Stimulated activated CD4-positive, alpha-beta T cell treated with anti-CD3 and anti-CD28 coated beads, Interleukin-4, amount 100 ng/mL, for 24 hours (primary cell): ENCODE measurements at places on chromosomes 16 and 17.

- DNase-seq = no peak
Measured at GRCh38 chr17:21176773-21177395, 37.1 kb downstream of the TMEM11 start.

- DNase-seq = no peak
Measured at GRCh38 chr16:1432388-1433262, 1.7 kb downstream of the PERCC1 start.

- DNase-seq = no peak
Measured at GRCh38 chr16:90081606-90081970, 4.5 kb upstream of the PRDM7 start.

DNA sequence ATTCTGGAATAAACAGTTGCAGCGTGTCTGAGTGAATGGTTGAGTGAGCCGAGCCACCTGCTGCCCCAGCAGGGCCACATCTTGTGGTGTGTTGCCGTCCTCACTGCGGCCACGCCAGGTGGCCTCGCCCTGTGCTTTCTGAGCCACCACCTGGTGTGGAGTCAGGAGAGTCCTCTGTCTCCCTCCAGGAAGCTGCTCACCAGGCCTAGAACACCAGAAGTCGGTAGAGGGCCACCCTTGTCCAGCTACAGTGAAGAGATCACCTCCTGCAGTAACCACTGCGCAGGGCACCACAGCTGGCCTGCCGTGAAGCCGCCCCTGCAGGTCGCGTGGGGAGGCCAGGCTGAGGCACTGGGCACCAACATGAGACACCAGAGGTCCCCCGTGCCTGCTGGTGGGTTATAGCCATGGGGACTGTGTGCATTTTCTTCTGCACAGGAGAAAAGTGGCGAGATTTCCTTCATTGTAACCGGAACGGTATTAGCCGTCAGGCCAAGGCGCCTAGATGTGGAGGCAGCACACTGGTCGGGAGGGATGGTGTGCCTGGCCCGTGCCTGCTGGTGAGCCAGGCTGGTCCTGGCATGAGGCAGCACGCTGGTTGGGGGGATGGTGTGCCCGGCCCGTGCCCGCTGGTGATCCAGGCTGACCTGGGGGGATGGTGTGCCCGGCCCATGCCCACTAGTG lies 28.9 kb upstream of the FOXK2 start:
- no peak for DNase-seq

GRCh38 chr17:44210342-44211192 lies 8.9 kb downstream of the UBTF start:
- DNase-seq = peak; percentile 90

DNA sequence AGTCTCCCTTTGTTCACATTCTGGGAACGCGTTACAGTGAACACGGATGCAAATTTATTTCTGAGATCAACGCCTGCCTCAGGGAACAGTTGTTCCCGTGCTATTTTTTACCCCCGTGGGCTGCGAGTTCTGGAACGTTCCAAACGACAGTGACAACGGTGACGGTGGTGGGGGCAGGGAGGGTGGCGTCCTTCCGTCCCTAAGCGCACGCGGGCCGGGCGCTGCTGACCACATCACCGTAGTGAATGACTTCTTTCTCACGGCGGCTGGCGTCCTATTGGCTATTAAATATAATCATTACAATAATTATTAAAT lies 45.1 kb upstream of the SSTR5 start:
- no peak for DNase-seq

DNA sequence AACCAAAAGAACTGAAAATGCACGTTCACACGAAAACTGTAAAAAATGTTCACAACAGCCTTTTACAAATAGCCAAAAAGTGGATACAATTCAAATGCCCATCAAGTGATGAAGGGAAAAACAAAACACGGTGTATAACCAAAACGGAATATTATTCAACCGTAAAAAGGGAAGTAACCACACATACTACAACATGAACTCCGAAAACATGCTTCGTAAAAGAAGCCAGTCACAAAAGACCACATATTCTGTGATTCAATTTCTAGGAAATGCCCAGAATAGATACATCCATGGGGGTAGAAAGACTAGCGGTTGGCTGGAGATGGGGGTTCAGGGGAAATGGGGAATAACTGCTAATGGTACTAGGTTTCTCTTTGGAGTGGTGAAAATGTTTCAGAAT lies 81.5 kb upstream of the TRAP1 start:
- no peak for DNase-seq

DNA sequence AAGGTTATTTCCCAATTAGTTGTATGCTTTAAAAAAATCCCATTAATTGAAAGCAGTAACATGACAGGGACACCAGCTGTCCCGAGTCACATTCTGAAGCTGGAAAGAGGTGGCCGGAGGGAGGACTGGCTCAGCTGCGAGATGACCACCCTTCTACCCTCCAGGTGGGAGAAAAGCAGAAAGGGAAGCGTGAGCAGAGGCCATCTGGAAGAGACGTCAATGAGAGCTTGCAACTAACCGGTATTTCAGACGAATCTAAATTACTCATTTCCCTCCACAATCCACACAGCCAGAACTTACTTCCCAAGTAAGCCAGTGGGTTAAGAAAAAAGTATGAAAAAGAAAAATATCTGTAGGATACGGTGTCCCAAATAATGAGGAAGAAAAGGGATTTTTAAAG lies 28.5 kb upstream of the SLC38A8 start:
- no peak for DNase-seq

GRCh38 chr17:79393358-79394052 lies 217.3 kb downstream of the RBFOX3 start:
- DNase-seq = peak; percentile 72

DNA sequence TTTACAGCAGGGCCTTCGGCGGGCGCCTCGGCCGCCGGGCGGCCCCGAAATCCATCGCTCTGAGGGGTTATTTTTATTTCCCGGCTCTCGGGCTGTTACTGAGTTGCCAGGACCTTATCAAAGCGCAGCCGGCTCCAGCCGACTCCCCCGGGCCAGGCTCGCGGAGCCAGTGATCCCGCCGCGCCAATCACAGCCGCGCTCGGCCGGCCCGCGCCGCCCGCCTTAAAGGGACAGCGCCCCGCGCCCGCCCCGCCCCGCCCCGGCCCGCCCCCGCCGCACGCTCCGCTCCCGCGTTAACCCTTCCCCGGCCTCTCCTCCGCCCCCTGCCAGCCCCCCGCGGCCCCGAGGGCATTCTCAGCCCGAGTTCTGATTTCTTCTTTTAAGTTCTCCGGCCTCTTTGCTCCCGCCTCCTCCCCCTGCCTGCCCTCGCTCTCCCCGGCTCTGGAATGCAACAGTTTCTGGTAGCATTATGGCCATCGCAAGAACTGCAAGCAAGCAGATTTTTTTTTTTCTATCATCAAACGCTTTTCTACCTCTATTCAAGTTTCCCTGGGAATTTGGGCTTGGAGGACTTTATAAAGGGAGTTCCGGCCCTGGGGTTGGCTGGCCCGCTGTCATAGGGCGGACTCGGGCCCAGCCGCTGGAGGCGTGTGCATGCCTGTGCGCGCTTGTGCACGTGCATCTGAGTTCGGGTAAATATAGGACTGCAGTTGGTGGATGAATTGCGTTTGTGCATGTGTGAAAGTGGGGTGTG lies at the start of gene AXIN2:
Gene AXIN2, minus strand, starts transcription at position 197 of the 754 bp plus-strand sequence. CDS start 3,028 bp downstream, outside the sequence.
- peak; percentile 87 for DNase-seq

GRCh38 chr17:1484676-1485422 lies 7.6 kb downstream of the MYO1C start:
- peak; percentile 29 for DNase-seq

DNA sequence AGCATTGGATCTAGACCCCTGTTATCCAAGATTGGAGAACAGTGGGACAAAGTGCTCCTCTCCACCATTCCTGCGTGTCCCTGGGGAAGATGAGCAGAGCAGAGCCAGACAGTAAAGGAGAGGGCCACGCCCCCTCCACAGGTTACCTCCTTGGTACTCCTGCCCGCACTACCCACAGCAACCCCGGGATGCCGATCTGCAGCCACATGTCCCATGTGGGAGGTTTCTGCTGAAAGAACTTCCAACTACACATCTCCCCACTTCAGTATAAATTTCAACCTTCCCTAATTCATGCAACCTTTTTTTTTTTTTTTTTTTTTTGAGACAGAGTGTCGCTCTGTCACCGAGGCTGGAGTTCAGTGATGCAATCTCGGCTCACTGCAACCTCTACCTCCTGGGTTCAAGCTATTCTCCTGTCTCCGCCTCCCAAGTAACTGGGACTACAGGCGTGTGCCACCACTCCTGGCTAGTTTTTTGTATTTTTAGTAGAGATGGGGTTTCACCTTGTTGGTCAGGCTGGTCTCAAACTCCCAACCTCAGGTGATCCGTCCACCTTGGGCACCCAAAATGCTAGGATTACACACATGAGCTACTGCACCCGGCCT lies 2.3 kb downstream of the RAB37 start:
- no peak for DNase-seq

DNA sequence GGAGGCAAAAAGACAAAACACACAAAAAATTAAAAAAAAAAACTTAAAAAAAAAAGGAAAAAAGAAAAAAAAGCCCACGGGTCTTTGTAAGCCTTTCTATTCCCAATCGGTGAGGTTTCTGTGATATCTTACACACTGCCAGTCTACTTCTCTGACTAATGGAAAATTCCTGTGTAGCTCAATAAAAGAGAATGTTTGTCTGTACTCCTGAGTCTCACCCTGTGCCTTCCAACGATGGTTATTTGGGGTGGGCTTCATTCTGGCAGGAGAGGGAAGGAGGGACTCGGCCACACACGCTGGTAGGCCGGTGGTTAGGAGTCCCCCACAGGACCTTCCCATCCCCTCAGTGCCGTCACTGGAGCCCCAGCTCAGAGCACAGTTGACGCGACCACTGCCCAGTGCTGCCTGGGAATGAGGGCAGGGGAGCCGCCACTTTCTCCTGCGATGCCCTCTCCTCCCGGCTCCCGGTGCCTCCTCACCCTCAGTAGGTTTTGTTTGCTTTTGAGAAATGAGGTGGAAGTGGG lies 68.0 kb downstream of the AMFR start:
- DNase-seq = no peak

DNA sequence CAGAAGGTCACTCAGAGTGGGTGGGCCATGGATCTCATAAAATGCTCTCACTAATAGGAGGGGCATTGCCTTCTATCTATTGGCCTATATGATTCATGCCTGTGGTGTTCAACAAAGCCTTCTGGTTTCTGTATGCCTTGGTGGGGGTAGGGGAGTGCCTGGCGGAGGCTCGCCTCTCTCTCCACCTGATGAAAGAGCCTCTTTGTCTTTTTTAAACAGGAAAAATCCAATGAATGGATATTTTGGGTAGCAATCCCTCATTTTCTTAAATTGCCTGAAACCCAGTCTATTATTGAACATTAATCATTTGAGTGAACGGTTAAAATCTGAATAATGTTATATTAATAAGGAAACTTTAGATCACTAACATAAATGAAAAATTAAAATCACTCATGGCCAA lies 90.6 kb downstream of the TOX3 start:
- DNase-seq = no peak

- no peak for DNase-seq
Measured at GRCh38 chr17:3003296-3004149, 59.9 kb downstream of the OR1D5 start.

DNA sequence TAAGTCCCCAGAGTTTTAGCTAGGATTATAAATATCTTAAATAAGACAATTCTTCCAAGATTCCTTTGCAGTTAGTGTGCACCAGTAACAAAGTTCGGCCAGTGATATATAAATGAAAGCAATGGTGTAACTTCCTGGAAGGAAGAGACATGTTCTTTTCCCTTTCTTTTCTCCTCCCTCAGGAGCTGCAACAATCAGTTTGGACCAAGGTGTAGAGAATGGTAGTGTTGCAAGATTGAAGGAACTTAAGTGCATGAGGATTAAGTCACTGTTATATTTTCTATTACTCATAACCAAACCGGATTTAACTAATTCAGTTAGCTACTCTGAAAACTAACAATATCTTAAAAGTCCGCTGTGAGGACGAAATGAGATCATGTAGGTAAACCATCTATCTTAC lies 68.9 kb upstream of the KCNJ16 start:
- DNase-seq = no peak

DNA sequence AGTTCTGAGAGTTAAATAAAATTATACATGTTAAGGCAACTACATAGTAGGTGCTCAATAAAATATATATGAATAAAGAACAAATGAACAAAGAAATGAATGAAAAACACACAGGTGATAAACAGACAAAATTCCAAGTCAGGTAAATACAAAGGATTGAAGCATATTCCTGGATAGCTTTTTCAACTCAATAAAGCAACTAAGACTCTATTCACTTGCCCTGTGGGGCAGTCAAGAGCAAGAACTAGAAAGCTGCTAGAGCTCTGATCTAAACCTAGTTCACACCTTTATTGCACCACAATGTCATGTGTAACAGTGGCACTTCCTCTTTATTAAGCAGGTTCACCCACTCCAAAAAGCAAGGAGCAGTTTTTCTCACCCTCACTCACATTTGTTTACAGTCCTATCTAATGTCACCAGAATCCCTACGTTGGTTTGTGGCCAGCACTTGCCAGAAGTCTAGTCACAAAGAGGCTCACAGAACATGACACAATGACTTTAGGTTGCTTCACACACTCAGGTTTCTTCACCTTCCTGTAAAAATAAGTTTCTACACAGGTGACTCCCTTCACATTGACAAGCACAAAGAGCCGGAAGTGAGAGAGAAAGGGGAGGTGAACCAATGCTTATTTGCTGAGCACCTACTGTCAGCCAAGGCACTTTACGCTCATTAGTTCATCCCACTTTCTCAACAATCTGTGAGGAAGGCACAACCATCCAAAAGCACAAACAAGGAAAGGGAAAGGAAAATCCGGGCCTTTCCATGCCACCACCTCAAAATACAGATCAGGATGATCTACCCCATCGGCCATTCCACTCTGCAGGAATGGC lies 70.8 kb downstream of the XPO6 start:
- DNase-seq = peak; percentile 56

DNA sequence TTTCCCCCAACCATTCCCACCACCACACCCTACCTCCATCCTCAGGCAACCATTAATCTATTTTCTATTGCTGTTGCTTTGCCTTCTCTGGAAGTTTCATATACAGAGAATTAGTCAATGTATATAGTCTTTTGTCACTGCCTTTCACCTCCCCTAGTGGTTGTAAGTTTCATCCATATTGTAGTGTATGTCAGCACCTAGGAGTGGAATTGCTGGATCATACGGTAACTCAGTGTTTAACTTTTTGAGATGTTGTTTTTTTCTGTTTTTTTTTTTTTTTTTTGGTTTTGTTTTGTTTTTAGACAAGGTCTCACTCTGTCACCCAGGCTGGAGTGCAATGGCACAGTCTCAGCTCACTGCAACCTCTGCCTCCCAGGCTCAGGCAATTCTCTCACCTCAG lies 16.9 kb downstream of the EEF2K start:
- no peak for DNase-seq

DNA sequence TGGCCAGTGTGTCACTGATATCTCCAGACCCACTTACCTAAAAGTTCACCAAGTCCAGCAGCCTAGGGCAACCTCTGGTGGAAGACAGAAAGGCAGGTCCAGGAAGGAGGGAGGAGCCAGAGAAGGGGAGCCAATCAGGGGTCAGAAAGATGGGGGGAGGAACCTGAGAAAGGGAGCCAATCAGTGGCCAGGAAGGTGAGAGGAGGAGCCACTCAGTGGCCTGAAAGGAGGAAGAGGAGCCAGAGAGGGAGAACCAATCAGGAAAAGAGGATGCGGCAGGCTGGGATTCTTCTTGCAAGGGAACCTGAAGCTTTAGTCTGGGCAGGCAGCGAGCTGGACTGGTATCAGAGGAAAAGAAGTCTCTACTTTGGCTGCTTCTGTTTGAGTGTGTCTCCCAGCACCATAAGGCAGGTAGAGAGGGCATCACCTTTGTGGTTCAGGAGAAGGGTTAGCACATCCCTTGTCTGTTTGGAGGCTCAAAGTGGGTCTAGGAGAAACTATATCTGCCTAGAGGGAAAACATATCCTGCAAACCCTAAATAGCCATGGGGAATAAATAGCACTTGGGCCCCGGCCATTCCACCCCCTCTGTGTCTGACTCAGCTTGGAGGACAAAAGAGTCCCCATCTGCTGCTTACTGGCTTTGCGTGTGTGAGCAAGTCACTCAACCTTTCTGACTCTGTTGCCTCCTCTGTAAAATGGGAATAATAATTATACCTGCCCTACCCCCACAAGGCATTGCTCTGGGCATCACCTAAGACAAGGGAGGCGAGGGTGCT lies 43.4 kb upstream of the CRHR1 start:
- peak; percentile 7 for DNase-seq
